ENCODE measurements at places on chromosomes 1 and 21. TPM values are rescaled to one million over a fixed set of nuclear protein-coding genes. Genes with fewer than 3 reads are reported as not detected.

DNA sequence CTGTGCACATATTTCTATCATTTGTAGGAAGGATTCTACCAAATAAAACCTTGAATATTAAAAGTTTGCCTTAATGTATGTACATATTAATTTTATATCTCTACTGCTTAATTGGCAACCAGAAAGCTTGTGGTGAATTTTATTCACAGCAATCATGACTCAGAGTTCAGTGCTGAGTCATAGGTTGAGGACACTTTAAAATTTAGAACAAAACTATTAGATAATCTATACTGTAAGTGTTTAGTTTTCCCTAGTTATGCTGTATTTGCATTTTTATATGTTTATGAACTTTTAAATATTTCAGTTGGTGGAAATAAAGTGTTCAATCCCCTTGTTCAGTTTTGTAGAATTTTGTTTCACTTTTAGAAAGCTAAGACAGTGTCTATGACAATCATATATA lies 841.5 kb downstream of the KCNT2 start:
- no peak for DNase-seq

DNA sequence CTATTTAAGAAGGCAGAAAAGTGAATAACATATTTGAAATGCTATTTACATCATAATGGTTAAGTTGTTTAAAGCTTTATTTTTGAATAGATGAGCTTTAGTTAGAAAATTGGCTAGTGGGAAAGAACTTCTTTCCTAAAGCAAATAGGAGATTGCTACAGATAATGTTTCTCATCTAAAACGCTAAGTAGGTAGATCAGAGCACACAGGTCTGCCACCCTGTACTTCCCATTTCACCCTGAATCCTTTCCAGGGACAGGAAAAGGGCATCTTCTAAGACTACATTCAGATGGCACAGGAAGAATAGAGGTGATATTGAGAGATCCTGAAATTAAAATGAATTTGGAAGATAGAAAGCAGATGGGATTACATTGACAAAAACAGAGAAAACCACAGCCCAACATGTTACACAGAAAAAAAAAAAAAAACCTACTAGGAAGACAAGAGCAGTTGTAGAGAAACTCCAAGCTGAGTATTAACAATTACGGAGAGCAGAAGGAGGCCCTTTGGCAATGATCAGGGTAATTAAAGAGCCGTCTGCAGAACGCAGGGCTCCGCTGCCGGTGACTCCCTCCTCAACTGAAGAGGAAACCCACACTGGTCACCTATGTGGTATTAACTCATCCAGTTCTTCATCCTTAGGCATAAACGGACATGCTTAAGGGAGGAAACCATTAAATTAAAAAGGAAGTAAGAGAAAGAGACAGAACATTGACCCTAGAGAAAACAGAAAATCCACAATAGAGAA lies 53.6 kb upstream of the MAP10 start:
- no peak for DNase-seq

DNA sequence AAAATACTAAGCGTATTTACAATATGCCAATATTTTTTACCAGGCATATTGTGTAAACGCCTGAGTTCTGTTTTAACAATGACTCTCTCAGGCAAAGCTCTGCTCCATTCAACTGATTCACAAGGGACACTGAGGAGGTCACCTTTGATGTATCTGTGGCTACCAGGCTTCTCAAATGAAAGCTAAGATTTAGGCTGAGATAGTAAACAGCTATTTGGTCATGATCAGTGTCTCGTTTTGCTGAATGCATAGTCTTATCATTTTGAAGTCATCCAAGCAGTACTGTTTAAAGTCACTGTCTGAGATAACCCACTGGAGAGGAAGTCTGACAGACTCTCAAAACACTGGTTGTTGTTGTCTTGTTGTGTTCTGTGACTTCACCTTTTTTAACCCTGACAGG lies 13.7 kb upstream of the PLPPR5 start:
- DNase-seq = no peak

DNA sequence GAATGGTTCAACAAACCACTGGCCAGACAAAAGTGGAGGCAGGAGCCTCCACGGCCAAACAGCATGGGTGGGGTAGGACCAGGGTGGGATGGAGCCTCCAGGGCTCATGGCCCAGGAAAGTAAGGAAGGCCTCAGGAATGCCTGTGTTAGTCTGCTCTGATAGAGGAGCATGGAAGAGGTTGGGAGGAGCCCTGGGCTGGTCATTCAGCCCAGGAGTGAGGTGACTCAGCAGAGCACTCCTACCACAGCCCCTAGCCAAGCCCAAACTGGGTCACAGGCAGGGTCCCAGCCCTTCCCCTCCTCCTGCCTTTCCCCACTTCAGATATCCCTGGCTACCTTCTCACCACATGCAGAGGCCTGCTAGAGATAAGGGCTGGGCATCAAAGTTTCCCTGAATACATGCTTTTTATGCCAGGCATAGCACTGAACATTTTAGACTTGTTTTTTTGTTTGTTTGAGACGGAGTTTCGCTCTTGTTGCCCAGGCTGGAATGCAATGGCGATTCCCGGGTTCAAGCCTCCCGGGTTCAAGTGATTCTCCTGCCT lies 3.1 kb upstream of the SHISA4 start:
- peak; percentile 73 for DNase-seq

C1orf159 gene
- total RNA-seq = 2.7 TPM

MYOC gene
- total RNA-seq = 3.3 TPM

EVA1B gene
- total RNA-seq = 5.3 TPM
